NCI-H1436 (cell line): ENCODE measurements at places on chromosomes 3 and 15.
A peak's percentile ranks its signal among the peaks of the same experiment; 100 is the strongest.

- DNase-seq, result no peak
These were observed 1.2 kb downstream of the KNL1 start for GRCh38 chr15:40595219-40595618.

DNA sequence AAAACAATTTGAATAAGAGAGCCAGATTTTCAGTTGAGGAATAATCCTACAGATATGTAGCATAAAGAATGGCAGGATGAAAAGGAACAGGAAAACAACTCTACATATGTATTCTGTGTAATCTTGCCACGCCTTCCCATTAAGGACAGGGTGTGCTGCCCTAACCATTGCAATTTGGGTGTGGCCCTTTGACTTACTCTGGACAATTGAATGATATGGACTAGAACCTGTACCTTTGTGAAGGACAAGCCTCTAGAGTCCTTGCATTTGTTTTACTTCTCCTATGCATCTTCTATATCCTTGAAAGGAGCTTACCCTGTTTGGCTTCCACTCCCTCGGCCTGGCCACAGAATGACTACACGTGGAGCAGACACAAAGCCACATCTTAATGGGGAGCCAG, 1261.6 kb upstream of the GBE1 start:
- DNase-seq, result no peak

DNA sequence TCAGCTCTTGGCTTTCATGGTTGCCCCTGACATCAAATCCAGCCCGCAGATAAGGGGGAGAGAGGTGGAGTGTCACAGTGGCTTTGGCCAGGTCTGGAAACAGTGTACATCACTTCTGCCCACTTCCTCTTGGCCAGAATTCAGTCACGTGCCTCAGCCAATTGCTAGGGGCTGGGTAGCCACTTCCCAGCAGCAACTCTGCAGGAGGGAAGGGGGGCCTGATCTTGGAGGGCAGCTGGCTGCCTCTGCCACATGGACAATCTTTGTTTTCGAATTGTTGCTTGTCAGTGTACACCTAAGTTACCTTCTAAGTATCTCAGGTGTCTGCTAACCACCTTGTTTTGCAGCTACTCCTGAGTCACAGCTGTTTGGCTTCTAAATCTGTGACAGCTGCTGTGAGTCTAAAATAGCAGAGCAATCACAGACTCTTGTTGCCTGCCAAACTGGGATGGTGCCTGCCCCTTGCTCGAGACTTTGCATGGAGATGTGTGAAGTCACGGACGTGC, 41.0 kb upstream of the LIMD1 start:
- DNase-seq, result no peak

GRCh38 chr3:10353661-10354360, 32.9 kb upstream of the SEC13 start:
- DNase-seq, result no peak

DNA sequence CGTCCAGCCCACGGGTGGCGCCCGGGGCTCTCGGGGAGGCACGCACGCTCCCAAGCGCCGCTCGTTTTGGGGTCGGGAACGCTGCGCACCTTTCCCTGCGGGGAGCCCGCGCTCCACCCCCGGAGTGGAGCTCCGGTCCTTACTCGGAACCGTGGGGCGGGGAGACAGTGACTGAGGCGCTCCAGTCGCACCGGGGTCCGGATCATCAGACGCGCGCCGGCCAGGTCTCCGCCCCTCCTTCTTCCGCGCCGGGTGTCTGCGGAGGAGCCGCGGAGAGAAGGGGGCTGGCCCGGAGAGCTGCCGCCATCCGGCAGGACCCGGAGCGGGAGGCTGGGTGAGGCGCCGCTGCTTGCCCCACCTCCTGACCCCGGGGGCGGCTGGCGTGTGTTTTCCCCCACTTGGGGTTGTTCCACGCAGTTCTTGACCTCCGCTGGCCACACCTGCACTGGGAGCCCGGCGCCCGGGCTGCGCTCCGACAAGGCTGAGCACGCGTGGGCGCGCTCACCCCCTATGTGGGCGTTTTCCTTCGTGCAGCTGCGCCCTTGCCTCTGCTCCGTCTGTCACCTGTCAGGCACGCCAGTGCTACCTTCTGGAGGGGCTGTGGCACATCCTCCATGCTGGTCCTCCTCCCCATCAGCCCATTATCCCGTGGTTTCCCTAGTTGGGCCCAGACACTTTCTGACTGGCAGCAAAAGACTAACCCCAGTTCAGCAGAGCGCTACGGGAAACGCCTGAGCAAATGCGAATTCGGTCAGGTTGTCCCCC, at the start of gene MCF2L2:
MCF2L2 (minus strand) TSS at position 173 of the 765 bp plus-strand sequence. CDS start 642 bp downstream, outside the sequence.
- DNase-seq, result peak; percentile 65

DNA sequence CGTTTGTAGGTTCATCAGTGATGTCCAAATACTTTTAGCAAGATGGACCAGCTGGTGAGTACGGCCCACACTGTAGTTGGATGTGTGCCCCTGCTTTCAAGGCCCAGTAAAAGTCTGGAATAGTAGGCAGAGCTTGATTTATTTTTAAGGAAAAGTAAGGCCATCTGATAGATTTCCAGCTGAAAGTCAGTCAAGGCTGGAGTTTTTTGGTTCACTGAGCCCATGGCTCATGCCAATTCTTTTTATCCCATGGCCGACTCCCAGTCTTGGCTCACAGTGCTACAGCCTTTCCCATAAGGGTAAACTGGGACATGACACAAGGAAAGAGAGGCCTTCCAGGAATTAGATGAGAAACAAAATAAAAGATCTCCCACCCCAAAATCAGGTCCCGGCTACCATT, 13.5 kb downstream of the CCDC80 start:
- DNase-seq, result no peak

DNA sequence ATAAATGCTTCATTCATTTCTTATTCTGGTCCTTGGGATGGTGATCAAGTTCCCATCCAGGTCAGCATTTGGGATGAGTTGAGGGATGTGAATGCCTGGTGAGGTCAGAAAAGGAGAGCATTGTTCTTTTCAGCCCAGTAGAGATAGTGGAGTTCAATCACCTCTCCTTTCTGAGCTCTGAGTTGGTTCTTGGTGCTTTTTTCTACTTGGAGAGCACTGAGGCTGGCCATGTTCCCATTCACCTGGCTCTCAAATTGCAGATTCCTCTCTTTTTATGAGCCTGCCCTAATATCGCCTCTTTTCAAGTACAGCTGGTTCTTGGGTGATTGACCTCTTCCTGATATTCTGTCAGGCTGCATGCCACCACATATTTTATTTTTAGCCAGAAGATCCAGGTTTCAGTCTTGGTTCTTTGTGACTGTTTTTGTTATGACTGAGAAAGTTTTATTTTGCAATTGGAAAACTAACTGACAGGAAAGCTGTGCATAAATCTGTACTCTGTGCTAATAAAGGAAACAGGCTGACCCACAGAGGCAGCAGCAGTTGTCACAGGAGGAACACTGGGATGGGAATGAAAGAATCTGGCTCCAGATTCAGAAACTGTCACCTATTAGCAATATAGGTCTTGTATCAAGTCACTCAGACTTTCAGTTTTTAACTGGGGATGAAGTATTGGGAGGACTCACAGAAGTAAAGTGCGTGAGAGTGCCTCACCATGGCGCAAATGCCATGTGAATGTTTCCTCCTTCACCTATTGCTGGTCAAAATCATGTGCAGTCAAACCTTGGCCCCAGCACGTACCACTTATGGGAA, 10.7 kb downstream of the AQP9 start:
- no peak for DNase-seq

DNA sequence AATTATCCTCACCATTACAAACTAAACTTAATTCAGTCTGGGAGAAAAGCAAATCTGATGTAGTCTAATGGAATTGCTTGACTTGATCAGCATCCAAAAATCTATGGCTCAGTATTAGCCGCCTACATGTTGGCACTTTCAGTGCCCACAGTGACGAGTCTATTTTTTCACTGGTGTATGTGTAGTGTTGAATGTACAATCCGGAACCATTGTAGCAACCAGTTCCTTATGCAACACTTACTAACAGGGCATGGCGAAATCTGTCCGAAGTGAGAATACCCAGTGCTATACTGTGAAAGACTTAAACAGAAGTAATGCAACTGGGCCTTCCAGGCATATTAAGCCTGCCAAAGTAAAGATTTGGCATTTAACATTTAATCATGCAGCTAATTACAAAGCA, 18.6 kb downstream of the LRRN1 start:
- DNase-seq, result no peak

DNA sequence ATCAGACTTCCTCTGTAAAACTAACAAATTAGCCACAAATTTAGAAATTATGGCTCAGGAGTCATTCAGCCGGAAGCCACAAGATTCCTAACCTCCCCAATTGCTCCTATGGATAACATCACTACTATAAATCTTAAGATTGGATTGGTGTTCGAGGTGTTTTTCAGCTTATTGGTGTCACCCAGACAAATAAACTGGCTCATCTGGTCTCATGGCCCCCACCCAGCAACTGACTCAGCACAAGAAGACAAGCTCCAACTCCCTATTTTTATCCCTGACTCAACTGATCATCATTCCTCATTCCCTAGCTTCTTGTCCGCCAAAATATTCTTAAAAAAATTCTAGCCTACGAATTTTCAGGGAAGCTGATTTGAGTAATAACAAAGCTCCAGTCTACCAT, 135.1 kb upstream of the STRIT1 start:
- no peak for DNase-seq

DNA sequence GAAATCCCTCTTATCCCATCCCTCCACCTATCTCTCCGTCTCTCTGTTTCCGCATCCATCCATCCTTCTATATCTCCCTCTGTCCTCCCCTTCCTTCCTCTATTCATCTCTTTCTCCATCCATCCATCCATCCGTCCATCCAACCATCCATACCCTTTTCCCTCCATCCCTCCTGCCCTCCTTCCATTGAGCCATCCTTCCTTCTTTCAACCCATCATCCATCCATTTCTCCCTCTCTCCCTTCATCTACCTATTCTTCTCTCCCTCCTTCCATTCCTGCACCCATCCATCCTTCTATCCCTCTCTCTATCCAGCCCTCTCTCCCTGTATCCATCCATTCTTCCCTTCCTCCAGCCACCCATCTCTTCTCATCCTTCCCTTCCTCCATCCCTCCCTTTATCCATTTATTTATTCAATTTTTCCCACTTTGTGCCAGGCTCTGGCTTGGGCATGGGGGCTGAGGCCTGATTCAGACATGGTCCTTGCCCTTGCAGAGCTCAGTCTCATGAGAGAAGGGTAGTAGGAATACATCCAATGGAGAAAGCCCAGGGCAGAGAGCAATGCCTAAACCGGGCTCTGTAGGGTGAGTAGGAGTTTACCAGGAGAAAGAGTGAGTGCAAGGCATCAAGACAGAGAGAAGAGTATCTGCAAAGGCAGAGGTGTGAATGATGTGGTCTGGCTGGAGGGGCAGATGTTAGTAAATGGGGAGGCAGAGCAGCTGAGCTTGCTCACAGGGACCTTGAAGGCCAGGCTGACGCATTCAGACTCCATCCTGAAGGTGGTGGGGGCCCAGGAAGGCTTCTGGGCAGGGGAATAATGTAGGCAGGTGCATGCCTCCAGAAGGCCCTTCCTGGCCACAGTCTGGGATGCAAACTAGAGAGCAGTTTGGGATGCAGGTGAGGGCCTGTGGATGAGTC, 19.5 kb upstream of the FBLN2 start:
- no peak for DNase-seq

DNA sequence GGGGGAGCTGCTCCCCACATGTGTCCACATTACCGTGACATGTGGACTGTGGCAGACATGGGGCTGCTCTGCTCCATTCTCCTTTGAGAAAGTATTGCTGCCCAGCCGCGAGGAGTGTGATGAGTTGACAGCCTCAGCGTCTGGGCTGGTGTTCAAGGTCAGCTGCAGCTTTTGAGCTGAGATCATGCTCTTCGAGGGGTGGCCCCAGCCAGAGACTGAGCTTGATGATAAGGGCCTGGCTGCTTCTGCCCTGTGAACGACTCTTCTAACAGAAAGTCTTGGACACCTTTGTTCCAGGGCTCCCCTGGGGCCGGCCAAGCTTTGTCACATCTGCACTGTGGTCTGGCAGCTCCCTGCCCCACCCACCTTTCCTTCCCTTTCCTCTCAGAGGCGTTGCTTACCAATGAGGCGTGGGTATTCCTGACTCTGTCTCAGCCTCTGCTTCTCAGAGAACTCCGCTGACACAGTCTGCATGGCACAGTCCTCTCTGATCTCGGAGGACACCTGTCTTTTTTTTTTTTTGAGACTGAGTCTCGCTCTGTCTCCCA, 86.6 kb downstream of the CHRD start:
- no peak for DNase-seq

- DNase-seq, result no peak
These were observed 128.2 kb upstream of the PLXNA1 start for GRCh38 chr3:126854666-126855065.

GRCh38 chr15:46855388-46855787, 861.9 kb upstream of the SEMA6D start:
- no peak for DNase-seq

DNA sequence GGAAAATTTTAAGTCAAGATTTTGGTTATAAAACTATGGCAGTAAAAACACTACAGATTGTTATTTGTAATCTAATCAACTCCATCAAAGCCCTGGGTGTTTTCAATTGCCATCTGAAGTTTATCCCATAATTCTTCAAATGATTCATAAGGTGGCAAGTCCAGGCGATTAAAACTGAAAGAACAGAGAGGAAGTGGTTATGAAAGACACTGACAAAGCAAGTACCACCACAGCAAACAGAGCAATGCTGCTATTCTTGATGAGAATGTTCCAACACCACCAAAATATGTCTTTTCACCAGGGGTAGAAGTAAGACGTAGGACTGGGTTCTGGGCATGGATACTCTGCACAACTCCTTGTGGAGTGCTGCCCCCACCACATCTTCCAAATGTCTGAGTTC, 86.9 kb upstream of the PRTG start:
- DNase-seq, result no peak

- DNase-seq, result no peak
These were observed 146.6 kb upstream of the ARHGEF26 start for GRCh38 chr3:153974614-153975013.

GRCh38 chr3:111128884-111129283, 57.3 kb downstream of the NECTIN3 start:
- no peak for DNase-seq

GRCh38 chr3:157611536-157612076, 108.4 kb upstream of the VEPH1 start:
- DNase-seq, result no peak

DNA sequence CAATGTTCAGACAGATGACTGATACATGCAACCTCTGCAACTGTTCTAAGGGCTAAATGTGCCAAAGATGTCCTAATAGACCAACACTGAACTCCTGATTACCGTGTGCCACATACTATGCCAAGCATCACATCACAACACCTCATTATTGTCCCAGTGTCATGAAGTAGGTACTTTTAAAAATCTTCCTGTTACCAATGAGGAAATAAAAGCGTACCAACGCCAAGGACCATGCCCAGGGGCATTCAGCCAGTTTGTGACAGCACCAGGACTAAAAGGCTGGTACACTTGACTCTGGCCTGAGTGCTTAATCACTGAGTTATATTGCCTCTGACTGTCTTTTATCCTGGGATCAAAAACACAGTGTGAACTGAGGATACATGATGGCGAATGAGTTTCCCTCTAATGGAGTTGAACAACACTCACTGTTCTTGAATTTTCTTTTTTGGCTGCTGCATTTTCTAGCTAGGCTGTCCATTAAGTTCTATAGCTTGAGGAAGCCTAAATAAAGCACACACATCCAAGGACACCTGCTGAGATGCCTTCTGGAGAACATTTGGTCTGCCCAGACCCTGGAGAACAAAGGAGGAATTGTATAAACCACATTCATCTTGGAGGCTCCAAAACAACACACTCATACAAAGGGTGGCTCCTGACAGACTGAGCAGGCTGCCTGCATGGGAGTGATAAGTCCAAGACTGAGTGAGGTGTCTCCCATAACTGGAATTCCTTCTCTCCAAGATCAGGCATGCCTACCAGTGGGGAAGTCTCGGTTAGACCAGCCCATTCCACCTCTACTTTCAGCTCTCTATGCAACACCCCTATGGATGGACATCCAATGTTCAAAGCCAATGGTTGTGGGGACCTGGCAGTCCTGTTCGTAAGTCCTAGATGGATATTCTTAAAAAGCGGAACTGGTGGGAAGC, 126.7 kb upstream of the PRICKLE2 start:
- no peak for DNase-seq
